Peyer's patch (tissue), 4 donors: ENCODE measurements at places on chromosomes 7 and 10. TPM values are rescaled to one million over a fixed set of nuclear protein-coding genes. Genes with fewer than 3 reads are reported as not detected.

DNA sequence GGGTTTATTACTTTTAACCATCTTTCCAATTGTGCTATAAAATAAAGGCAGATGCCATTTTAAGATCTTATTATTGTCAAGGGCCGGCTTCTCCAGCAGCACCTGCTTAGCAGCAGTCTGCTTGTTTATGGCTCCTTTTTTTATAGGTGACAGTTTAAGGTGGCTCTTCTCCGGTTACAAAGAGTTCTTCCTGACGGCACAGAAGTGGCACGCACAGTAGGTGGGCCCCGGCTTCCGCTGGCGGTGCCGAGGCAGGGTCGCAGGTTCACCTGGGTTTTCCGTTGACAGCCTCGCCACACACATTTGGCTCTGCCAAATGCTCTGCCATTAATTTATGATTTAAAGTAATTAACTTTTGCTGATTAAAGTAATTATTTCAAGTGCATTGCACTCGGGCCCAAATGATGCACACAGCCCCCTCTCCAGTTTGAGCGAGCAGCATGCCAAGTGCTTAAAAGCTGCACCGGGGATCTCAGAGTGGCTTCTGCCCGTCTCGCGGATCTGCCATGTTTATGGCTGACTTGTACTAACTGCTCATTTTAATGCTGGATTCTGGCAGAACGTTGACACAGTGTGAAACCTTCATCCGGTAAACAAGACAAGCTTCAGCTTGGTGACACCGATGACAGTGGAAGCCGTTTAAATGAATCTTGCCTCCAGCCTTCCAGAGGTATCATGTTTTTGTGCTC is 355.1 kb upstream of the MKI67 start:
- no peak for DNase-seq
- H3K4me3 ChIP-seq = no peak overlapping the region
- no peaks in the 10 kb centered on the region for H3K36me3 ChIP-seq
- no peaks in the 10 kb centered on the region for H3K27me3 ChIP-seq

NEURL1 gene
- total RNA-seq = 51.8 TPM

CREM gene
- total RNA-seq = 19.0 TPM

DNA sequence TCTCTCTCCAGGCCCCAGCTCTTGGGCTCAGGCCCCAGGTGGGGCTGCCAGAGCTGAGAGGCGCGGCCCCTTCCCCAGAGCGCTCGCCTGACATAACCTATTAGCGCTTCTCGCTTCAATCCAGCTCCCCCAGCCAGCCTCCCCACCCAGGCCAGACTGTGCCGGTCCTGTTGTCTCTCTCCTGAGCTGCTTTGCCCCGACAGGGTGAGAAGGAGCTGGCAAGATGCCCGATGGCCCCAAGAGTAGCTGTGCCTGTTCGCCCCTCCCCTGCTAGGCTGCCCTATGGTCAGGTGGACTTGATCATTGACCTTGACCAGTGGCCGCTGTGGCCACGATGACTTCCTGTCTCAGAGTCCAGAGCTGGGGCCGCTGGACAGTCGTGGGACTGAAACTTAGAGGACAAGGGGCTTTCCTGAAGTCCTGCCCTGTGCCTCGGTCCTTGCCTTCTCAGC is 9.1 kb downstream of the TMEM270 start:
- no peaks in the 10 kb centered on the region for H3K27me3 ChIP-seq
- H3K4me3 ChIP-seq = no peak overlapping the region
- H3K4me1 ChIP-seq = no peaks in the 10 kb centered on the region
- peak; percentile 68 for DNase-seq
- no peak overlapping the region for H3K27ac ChIP-seq

VWDE gene
- 1.3 TPM for total RNA-seq

GRCh38 chr7:25821225-25821624 is 330.8 kb upstream of the NFE2L3 start:
- H3K36me3 ChIP-seq = no peaks in the 10 kb centered on the region
- no peaks in the 10 kb centered on the region for H3K4me1 ChIP-seq
- H3K4me3 ChIP-seq = no peak overlapping the region
- DNase-seq = no peak

GRCh38 chr10:84302223-84302622 is 26.2 kb upstream of the CCSER2 start:
- no peaks in the 10 kb centered on the region for H3K27me3 ChIP-seq
- no peak overlapping the region for H3K27ac ChIP-seq
- no peak overlapping the region for H3K4me3 ChIP-seq
- DNase-seq = no peak
- no peaks in the 10 kb centered on the region for H3K36me3 ChIP-seq

- no peak overlapping the region for H3K27ac ChIP-seq
- DNase-seq = no peak
- H3K36me3 ChIP-seq = no peaks in the 10 kb centered on the region
- H3K4me1 ChIP-seq = peaks cover 7% of the 10 kb centered on the region
Observed at GRCh38 chr7:1293950-1294411, 61.3 kb downstream of the UNCX start.

ITPRIP gene
- 7.8 TPM for total RNA-seq

GRCh38 chr7:3732395-3733005 is 431.4 kb downstream of the SDK1 start:
- no peak overlapping the region for H3K27ac ChIP-seq
- no peaks in the 10 kb centered on the region for H3K4me1 ChIP-seq
- no peaks in the 10 kb centered on the region for H3K36me3 ChIP-seq

DNA sequence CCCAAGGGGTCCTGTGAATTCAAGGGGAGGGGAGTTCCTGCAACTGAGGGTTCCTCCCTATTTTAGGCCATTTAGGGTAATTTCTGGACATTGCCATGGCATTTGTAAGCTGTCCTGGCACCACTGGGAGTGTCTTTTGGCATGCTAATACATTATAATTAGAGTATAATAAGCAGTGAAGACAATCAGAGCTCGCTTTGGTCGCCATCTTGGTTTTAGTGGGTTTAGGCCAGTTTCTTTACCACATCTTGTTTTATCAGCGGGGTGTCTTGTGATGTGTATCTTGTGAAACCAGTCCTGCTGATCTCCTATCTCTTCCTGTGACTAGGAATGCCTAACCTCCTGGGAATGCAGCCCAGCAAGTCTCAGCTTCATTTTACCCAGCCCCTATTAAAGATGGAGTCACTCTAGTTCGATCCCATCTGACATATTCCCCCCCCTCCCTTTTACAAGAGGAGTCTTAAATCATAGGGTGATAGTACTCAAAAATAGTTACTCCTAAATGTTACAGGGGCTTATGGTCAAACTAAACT is 43.2 kb downstream of the SVOPL start:
- no peak overlapping the region for H3K4me3 ChIP-seq
- no peak for DNase-seq
- H3K27me3 ChIP-seq = no peaks in the 10 kb centered on the region
- no peaks in the 10 kb centered on the region for H3K4me1 ChIP-seq
- no peaks in the 10 kb centered on the region for H3K36me3 ChIP-seq

GRCh38 chr10:105908701-105909100 is 1255.8 kb downstream of the SORCS1 start:
- H3K36me3 ChIP-seq = no peaks in the 10 kb centered on the region
- H3K27me3 ChIP-seq = no peaks in the 10 kb centered on the region
- no peaks in the 10 kb centered on the region for H3K4me1 ChIP-seq
- no peak overlapping the region for H3K4me3 ChIP-seq
- no peak overlapping the region for H3K27ac ChIP-seq

- no peak overlapping the region for H3K4me3 ChIP-seq
- no peaks in the 10 kb centered on the region for H3K27me3 ChIP-seq
- no peak for DNase-seq
- H3K27ac ChIP-seq = no peak overlapping the region
- H3K36me3 ChIP-seq = no peaks in the 10 kb centered on the region
- H3K4me1 ChIP-seq = peaks cover 9% of the 10 kb centered on the region
Observed at GRCh38 chr7:1595027-1595426, 25.2 kb upstream of the PSMG3 start.
